ENCODE measurements at places on chromosomes 5 and 9. TPM values are rescaled to one million over a fixed set of nuclear protein-coding genes. Genes with fewer than 3 reads are reported as not detected.

The PCDHB9 gene
- 4.3 TPM for polyA plus RNA-seq

The RNF183 gene
- polyA plus RNA-seq, result 5.1 TPM

The TAF11L10 gene
- not detected for polyA plus RNA-seq

The C5orf52 gene
- polyA plus RNA-seq, result not detected

The IFNA5 gene
- polyA plus RNA-seq, result not detected

GRCh38 chr5:56681346-56681745 lies 134.0 kb upstream of the MAP3K1 start:
- no peak for DNase-seq

GRCh38 chr9:137621131-137621757 lies 2.4 kb downstream of the EHMT1 start:
- DNase-seq, result no peak

GRCh38 chr5:176664886-176665285 lies 17.6 kb downstream of the TSPAN17 start:
- no peak for DNase-seq

DNA sequence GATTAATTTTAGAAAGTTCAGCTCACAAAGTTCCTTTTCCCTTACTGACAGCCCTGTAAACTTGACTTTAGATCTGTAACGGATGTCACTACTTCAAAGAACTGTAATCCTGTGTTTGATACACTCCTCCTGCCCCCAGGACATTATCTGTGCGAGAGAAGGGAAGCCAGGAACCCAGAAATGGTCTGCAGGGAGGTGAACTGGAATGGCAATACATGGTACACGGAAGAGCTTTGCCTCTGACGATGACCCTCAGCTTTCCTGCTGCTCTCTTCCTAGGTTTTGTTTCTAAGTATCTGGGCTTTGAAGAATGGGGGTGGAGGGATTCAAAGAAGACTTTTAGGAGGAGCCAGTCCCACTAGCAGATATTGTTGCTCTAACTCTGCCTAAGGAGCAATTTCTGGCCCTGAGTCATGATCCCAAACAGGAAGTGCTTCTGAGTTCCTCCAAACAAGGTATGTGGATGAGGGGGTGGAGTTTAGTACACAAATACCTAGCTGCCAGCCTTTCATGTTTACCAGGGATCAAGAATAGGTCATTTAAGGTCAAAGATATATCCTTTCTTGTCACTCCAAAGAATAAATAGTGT lies 43.4 kb upstream of the TMC1 start:
- DNase-seq, result no peak

- DNase-seq, result no peak
Measured at GRCh38 chr5:60649288-60649917, 50.6 kb downstream of the DEPDC1B start.
